ENCODE measurements at places on chromosomes 6 and 20. TPM values are rescaled to one million over a fixed set of nuclear protein-coding genes. Genes with fewer than 3 reads are reported as not detected.

- peak; percentile 35 for DNase-seq
Measured at GRCh38 chr6:31791324-31792089, 4.0 kb downstream of the VARS1 start.

DNA sequence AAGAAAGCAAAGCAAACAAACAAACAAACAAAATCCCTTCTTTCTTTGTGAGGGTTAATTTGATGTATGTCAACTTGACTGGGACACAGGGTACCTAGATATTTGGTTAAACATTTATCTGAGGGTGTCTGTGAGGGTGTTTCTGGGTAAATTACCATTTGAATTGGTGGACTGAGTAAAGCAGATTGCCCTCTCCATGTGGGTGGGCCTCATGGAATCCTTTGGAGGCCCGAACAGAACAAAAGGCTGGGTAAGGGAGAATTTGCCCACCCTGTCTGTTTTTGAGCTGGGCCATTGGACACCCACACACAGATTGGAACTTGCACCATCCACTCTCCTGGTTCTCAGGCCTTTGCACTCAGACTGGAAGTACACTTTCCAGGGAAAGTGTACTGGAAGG is 628.8 kb upstream of the CITED2 start:
- DNase-seq, result no peak

GRCh38 chr6:157464653-157465535 is 83.9 kb downstream of the ZDHHC14 start:
- peak; percentile 38 for DNase-seq

- DNase-seq, result peak; percentile 13
Measured at GRCh38 chr20:11676630-11677287, 240.9 kb upstream of the BTBD3 start.

DNA sequence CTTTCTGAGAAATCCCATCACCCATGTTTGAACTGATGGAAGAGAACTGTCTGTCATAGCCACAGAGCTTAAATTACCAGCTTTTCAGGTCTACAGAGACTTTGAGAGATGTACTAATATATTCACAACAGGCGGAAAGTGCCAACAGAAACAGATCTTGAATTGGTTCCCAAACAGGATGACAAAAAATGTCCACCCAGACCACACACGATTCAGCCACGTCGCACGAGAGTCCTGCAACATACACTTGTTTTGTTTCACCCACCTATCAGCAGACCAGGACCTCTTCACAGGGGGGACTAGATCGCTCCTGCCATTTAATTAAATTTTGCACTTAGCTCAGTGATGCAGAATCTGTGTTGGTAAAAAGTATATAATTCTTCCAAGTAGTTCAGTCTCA is 187.1 kb upstream of the CEP162 start:
- DNase-seq, result no peak

DNA sequence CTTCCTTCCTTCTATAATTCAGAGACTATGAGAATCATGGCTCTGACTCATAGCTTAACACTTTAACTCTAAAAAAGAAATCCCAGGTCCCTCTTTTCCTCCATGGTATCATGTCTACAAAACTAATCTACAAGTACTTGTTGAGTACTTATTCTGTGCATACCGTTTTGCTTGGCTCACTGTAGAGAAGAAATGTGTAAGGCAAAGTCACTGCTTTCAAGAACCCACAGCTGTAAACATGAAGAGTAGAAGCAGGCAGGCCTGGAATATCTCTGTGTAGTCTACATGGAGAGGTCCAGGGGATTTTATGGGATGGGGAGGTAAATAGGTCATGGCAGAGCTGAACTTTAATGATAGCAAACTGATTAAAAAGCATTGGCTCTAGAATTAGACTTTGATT is 13.8 kb downstream of the SPINT3 start:
- DNase-seq, result no peak

SYNCRIP gene
- polyA plus RNA-seq, result 127 TPM

MEP1A gene
- 0.04 TPM for polyA plus RNA-seq

SLC12A5 gene
- polyA plus RNA-seq, result 1.8 TPM
